Right renal pelvis (tissue), 4 donors: ENCODE measurements at places on chromosomes 1 and 21.

- DNase-seq: no peak
Observed at GRCh38 chr1:231581859-231582258, 44.7 kb upstream of the DISC1 start.

DNA sequence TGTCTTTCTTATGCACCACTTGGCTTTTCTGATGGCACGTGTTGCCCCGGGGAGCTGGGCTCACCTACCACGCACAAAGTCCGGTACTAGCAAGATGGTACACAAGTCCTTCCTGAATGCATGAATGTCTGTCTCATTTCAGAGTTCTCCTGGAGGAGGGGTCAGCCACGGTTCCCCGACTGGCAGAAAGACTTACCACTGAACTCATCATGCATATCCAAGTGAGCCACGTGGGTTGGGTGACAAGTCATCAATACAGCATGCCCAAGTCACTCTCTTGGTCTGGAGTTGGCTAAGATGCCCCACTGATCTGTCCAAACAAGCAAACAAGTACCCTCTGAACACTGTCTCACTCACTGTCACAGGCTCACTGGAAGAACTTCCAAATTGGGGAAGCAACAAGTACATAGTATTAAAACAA lies 28.6 kb upstream of the MX1 start:
- no peak for DNase-seq

DNA sequence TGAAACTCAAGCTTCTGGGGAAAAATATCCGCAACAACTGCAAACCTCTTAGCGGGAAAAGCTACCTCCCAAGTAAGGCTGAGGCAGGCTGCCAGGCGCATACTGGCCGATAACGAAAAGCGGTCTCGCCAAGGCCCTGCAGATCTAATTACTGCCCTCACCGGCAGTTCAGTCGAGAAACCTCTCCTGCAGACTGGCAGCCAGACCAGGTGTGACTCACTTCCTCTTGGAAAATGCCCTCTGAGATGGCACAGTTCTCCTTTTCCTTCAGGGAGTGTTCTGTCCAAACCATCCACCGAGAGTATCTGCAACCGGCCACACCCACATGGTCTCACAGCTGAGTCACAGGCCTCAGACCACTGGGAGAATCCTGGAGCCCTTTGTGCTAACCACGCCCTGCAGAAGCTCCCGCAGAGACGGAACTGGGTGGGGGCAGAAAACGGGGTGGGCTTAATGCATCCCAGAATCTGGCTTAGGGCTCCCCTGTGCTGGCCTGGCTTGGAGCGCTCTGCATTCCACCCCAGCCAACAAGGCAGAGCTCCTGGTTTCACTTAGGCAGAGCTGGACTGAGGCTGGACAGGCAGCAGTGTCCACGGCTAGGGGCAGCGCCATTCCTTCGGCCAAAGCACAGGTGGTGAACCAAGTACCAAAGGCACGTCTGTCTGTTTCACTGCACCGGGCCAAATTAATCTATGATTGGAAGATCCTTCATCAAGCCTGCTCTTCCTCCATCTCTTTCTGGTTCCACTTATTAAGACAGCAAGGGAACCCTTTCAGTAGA lies 1.2 kb downstream of the S100A10 start:
- no peak for DNase-seq

GRCh38 chr1:99970713-99971255 lies 988 bp downstream of the SLC35A3 start:
- no peak for DNase-seq

GRCh38 chr1:6646499-6647148 lies 22.0 kb downstream of the THAP3 start:
- no peak for DNase-seq

GRCh38 chr1:7582460-7582972 lies 188.6 kb upstream of the VAMP3 start:
- DNase-seq: no peak

DNA sequence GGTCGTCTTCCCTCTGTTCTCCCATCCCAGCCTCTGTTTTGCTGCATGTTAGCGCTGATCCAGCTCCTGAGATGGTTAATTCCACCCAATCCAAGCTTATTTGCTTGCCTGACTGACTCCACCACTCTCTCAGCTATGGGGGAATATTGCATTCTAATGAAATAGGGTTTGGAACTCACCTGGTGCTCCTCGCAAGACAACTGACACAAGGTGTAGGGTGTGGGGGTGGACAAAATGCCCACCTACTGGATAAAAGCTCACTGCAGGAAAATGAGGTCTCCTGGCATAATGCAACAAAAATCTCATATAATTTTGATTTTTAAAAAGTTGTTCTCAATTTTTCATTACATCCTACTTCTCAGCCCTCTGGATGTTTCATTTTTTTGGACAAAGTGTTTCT lies 259.0 kb downstream of the ZNF648 start:
- no peak for DNase-seq

- peak; percentile 54 for DNase-seq
Observed at GRCh38 chr1:33228935-33229487, 27.3 kb upstream of the ZNF362 start.

DNA sequence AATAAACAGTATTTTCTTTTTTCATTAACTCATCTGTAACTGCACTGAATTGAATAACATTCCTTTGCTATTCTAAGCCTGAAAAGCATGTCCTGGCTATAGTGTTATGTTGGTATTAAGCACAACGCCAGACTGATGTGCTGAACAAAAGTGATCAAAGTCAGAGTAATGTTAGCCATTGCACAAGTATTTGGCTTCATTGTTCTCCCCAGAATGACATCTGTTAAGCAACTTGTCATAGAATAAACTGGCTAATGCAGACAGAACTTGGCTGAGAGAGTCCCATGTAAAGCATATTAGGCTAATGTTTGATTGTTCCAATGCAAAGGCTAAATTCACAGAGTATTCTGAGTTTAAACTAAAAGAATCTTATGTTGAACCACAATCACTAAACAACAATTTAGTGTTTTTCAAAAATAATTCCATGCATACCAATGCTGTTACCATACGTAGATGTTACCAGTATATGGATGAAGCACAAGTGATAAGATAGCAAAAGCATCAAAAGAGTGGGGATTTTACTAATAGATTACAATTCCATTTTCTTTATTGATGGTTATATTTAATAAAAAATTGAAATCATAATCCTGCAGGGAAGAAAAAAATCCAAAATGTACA lies 235.3 kb upstream of the DMRTA2 start:
- no peak for DNase-seq

GRCh38 chr21:45836694-45837670 lies 144.6 kb upstream of the COL6A1 start:
- DNase-seq: no peak

- no peak for DNase-seq
Observed at GRCh38 chr21:45575304-45575992, 33.2 kb upstream of the SLC19A1 start.

- no peak for DNase-seq
Observed at GRCh38 chr1:110559157-110559556, 40.2 kb upstream of the KCNA10 start.

DNA sequence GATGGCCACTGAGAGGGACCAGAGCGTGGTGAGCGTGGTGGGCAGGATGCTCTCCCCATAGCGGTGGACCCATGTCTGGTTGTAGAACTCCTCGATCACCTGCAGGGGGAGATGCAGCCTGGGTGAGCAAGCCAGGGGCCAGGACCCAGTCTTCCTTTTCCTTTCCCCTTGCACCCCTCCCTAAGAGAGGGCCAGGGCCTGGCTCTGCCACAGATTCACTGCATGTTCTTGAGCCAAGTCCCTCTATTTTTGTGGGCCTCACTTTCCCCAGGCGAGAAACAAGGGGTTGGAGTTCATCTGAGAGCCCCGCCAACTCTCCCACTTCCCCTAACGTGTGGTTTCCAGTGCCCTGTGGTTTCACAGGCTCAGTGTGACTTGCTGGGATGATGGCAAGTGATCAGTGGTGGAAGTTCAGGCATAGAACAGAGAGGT lies 27.5 kb downstream of the SLC2A1 start:
- no peak for DNase-seq

GRCh38 chr1:22582661-22583635 lies 19.7 kb downstream of the EPHA8 start:
- DNase-seq: no peak

DNA sequence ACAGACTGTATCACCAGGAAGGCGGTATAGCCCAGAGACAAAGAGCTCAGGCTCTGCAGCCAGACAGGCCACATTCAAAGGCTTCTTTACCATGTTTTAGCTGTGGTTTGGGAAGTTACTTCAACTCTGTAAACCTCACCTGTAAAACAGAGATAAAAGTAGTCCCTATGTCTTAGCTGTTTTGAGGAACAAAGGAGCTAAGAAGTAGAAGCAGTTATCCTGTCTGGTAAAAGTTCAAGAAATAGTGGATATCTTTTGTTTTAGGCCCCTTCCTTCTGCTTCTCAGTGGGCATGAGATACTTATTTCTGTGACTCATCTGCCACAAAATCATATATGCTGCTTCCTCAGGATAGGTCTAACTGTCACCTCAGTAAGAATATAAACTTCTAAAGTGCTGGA lies 6.5 kb downstream of the CD34 start:
- no peak for DNase-seq

GRCh38 chr21:37192019-37192418 lies 75.1 kb downstream of the VPS26C start:
- no peak for DNase-seq

GRCh38 chr1:2103266-2103900 lies 53.2 kb downstream of the PRKCZ start:
- DNase-seq: no peak

GRCh38 chr1:246176126-246177024 lies 330.7 kb downstream of the SMYD3 start:
- no peak for DNase-seq

DNA sequence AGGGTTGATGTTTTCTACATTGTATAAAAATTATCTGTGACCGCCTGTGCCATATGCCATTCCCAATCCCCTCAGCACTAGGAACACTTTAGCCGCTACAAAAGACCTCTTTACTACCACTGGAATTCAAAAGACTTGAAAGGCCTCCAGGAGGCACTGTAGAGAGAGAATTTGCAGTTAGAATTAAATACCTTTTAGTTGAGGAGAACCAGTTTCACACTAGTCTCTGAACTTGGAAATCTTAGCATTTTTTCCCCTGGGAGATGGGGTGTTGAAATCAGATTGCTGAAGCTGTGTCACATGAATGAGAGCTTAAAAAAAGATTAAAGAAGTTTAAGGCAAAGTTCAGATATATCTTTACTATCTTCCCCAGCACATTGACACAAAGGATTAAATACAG lies 291.0 kb downstream of the ADGRL2 start:
- DNase-seq: no peak

- no peak for DNase-seq
Observed at GRCh38 chr1:12100071-12100470, 37.0 kb downstream of the TNFRSF8 start.

DNA sequence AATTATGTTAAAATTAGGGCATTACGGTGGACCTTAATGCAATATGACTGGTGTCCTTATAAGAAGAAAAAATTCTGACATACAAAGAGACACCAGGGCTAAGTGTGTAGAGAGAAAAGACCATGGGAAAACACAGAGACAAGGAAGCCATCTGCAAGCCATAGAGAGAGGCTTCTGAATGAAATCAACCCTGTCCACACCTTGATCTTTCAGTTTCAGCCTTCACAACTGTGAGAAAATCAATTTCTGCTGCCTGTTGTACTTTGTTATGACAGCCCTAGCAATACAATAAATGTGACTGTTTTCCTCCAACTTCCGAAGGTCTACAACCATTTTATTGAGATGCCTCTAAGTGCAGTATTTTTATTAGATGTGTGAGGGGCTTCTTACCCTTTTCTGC lies 1407.2 kb downstream of the MRPL39 start:
- DNase-seq: no peak

GRCh38 chr1:212121779-212122178 lies 86.2 kb downstream of the DTL start:
- DNase-seq: no peak

- no peak for DNase-seq
Observed at GRCh38 chr1:200473698-200474371, 64.0 kb upstream of the ZNF281 start.

GRCh38 chr1:48089356-48089891 lies 92.2 kb upstream of the TRABD2B start:
- no peak for DNase-seq

DNA sequence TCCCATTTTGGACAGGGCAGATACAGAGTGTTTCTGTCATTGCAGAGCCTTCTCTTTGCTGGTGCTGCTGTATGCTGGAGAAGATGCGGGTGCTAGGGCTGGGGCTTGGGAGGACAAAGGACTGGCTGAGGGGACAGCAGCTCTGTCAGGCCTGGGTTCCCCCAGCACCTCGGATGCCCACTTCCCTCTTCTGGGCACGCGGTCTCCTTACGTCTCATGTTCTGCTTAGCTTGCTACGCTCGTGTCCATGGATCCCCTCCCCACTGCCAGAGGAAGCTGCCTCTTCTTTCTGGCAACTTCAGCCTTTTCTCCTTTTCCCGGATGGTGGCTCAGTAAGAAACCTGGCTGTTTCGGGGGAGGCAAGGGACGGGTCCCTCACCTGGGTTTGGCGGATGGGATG lies 75.7 kb downstream of the ARHGEF10L start:
- no peak for DNase-seq
